ENCODE measurements at places on chromosomes 13 and 19. TPM values are rescaled to one million over a fixed set of nuclear protein-coding genes. Genes with fewer than 3 reads are reported as not detected.

Gene EDNRB
- 18.4 TPM for total RNA-seq

Gene CEACAM19
- 1.7 TPM for total RNA-seq

Gene ZNF136
- total RNA-seq = 21.1 TPM

Gene KLK4
- total RNA-seq = not detected

Gene ZNF175
- total RNA-seq = 6.4 TPM

Gene NTN5
- not detected for total RNA-seq

Gene LILRA6
- total RNA-seq = under 0.01 TPM

Gene ZNF814
- 23.1 TPM for total RNA-seq

Gene NLRP4
- not detected for total RNA-seq

Gene SPIB
- not detected for total RNA-seq

Gene DNASE2
- 2.5 TPM for total RNA-seq

Gene RAB20
- total RNA-seq = 1.7 TPM

Gene TFPT
- 9.6 TPM for total RNA-seq

Gene IFI30
- total RNA-seq = under 0.01 TPM

Gene ZNF471
- 17.0 TPM for total RNA-seq

Gene SEMA6B
- total RNA-seq = 32.0 TPM

Gene ZNF491
- 9.3 TPM for total RNA-seq

Gene ASF1B
- total RNA-seq = 1.7 TPM

Gene ANGPTL8
- not detected for total RNA-seq

Gene FXYD5
- total RNA-seq = 0.74 TPM

Gene CEACAM5
- total RNA-seq = 0.25 TPM

Gene PRODH2
- not detected for total RNA-seq

Gene TUBA3C
- total RNA-seq = not detected

Gene LATS2
- 2.0 TPM for total RNA-seq

Gene C3
- total RNA-seq = 8.9 TPM

Gene TNFRSF19
- 13.0 TPM for total RNA-seq

Gene SLC17A7
- total RNA-seq = 33.4 TPM

Gene KLK3
- total RNA-seq = not detected

Gene LGALS7B
- total RNA-seq = 0.74 TPM

Gene PROZ
- not detected for total RNA-seq

Gene TMEM59L
- total RNA-seq = 42.0 TPM

Gene PRKCG
- total RNA-seq = 2.0 TPM

Gene PPP6R1
- 13.3 TPM for total RNA-seq

Gene IGFL2
- not detected for total RNA-seq

Gene IRS2
- total RNA-seq = 16.7 TPM

Gene MATK
- 16.0 TPM for total RNA-seq

Gene FAM124A
- 9.8 TPM for total RNA-seq

Gene PTBP1
- 19.9 TPM for total RNA-seq

Gene FLT1
- total RNA-seq = 16.2 TPM

Gene HSD17B14
- total RNA-seq = 1.7 TPM

Gene ATP7B
- total RNA-seq = 7.6 TPM
